ENCODE measurements at places on chromosomes 13 and 19. TPM values are rescaled to one million over a fixed set of nuclear protein-coding genes. Genes with fewer than 3 reads are reported as not detected.

The N4BP2L2 gene
- total RNA-seq = 256 TPM

DNA sequence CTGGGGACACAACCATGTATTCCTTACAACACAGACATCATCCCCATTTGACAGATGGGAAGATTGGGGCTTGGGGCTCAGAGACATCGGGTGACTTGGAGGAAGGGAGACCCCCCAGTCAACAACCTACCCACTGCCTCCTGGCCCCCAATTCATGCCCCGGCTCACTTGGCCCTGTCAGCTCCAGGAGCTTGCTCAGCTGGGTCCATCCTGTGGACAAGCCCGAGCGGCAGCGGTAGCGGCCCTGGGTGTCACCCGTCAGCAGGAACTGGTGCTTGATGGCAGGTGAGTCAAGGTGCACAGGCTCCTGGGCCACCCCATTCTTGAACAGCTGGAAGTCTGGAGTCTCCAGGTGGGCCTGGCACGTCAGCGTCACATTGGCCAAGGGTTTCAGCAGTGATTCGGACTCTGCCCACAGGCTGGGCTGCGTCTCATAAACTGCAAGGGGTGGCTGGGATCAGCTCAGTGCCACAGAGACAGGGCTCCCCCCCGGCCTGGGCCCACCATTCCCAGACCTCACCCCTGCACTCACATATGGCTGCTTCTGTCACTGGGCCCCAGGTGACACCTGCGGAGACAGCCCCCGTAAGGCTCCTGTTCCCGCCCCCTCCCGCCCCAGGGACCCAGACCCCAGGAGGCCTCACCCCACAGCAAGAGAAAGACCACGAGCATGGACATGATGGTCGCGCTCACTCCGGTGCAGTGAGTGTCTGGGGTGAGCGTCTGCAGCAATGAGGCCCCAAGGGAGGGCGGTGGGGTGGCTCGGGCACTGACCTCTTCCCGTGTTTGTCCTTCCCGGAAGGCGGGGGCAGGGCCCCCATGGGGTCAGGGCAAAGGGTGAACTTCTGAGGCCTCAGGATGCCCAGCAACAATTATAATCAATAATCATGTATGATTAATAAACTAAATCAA is at the start of gene A1BG:
Gene A1BG (minus strand): TSS at position 733 of the 912 bp plus-strand sequence. CDS start 55 bp downstream, at position 678.
- DNase-seq = no peak

DNA sequence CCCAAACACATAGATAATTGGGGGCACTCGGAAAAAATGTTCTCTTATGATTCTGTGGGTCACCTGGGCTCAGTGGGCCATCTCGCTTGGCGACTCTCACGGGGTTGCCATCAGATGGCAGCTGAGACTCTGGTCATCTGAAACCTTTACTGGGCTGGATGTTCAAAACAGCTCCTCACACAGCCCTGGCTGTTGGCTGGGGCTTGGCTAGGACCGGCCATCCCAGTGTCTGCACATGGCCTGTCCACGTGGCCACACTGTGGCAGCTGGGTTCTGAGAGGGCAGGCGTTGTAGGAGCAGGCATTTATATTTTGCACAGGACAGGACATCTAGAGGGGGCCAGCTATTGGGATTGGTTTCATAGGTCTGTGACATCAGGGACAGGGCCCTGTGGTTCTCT is 15.5 kb downstream of the MED25 start:
- DNase-seq = no peak

- no peak for DNase-seq
Observed at GRCh38 chr19:5430237-5430636, 25.0 kb upstream of the ZNRF4 start.

The IFNL1 gene
- not detected for total RNA-seq

The FCAR gene
- 2.6 TPM for total RNA-seq

The PBX4 gene
- total RNA-seq = 2.8 TPM

The ZNF784 gene
- 9.8 TPM for total RNA-seq

The C19orf73 gene
- total RNA-seq = 0.51 TPM

DNA sequence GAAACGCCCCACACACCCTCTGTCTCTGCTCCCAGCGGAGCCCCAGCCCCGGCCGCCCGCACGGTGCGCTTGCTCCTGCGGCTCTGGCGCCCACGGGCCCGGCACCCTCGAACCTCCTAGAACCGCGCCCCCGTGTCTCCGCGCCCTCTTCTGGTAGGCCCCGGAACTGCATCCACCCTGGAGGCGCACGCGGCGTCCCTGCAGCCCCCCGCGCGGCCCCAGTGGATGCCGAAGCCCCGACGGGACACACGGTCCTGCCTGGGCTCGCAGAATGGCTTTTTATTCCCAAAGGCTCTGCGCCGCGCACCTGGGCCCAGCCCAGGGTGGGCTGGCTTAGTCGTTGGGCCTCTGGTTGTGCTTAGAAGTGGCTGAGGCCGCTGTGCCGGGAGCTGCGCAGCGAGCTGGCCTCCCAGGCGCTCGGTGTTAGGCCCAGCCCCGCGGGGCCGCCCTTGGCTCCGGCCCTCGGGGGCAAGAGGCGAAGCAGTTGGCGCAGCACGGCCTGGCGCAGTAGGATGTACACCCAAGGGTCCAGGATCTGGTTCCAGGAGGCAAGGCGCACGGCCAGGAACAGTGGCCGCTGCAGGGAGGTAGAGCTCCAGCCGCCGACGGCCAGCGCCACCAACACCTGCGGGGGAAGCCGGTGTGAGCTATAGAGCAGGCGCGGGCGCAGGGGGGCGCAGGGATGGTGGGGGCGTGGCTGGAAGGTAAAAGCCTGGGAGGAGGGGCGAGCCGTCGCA is 2.8 kb downstream of the PTGER1 start:
- peak; percentile 82 for DNase-seq

- DNase-seq = no peak
Observed at GRCh38 chr13:94598281-94598680, 2.3 kb upstream of the TGDS start.

The CCDC8 gene
- 68.8 TPM for total RNA-seq

The GFY gene
- total RNA-seq = not detected

GRCh38 chr13:101681834-101682233 is 229.4 kb downstream of the ITGBL1 start:
- DNase-seq = no peak

- DNase-seq = no peak
Observed at GRCh38 chr19:10544753-10545251, 1.1 kb downstream of the ATG4D start.

GRCh38 chr13:40125336-40125735 is 469.9 kb downstream of the COG6 start:
- no peak for DNase-seq

- DNase-seq = no peak
Observed at GRCh38 chr19:29515706-29516357, 10.0 kb upstream of the VSTM2B start.

The FAM216B gene
- total RNA-seq = not detected

DNA sequence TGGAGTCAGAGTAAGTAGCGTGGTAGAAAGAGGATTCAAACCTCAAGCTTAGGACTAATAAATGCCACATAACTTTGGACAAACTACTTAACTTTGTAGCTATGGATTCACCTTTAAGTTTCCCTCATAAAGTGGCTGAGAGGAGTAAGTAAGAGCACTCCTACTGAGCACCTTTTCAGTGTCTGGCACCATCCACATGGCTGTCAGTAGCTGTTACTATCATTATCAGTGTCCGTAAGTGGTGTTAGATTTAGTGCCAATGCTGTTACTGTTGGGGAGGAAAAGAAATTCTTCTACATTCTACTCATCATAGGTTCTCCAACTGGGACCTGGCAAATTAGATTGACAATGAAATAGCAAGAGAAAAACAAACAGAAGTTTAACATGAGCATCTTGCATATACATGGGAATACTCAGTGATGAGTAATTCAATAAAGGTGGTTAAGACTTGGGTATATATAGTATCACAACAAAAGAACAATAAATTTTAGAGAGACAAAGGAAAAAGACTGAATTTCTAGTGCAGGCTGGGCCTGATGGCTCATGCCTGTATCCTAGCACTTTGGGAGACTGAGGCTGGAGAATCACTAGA is 165.6 kb upstream of the NBEA start:
- no peak for DNase-seq

DNA sequence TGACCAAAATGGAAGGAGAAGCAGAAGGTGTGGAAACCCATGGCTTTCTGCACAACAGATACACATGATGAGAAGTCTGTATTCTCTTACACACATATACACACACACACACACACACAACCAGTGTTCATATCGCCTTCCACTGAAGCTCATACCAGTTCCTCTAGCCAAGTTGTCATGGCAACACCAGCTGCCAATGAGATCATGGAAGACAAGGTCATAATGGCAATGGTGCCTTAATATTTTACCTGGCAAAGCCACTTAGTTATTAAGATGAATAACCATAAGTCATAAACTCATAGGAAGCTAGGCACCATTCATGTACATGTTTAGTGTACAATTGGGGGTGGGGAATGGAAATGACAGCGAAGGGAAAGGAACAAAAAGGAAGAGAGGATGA is 2.6 kb upstream of the DHRS12 start:
- DNase-seq = no peak

- DNase-seq = peak; percentile 68
Observed at GRCh38 chr13:35475212-35475959, 1.1 kb downstream of the MAB21L1 start.

DNA sequence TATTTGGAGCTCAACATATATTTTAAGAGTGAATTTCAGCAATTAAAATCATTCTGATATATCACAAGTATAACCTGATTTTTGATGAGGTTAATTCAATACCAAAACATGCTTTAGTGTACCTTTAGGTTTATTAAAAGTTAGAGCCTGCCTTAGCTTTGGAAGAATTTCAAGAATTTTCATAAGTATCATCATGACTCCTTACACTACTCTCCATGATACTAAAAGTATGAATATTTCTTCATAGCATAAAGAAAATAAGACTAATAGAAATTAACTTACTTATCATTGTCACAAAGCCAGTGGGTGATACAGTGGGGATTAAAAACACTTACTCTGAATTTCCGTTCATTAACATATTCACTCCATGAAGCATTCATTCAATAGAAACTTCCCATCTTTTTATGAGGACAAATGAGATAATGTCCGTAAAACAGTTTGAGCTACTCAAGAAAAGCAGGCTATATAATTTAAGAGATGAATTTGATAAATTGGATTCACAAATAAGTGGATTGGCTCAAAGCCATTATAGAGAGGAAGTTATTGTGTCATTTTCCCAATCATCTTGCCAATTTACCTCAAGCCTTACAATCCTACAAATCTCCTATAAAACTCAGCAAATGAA is 214.0 kb downstream of the PCDH9 start:
- DNase-seq = no peak

The CTXN1 gene
- 0.31 TPM for total RNA-seq

Measured in tongue (tissue), 3 donors.